Stromal cell of bone marrow (primary cell): ENCODE measurements at places on chromosomes 16 and 17.

- DNase-seq: no peak
Observed at GRCh38 chr16:83345846-83346640, 461.7 kb upstream of the HSBP1 start.

DNA sequence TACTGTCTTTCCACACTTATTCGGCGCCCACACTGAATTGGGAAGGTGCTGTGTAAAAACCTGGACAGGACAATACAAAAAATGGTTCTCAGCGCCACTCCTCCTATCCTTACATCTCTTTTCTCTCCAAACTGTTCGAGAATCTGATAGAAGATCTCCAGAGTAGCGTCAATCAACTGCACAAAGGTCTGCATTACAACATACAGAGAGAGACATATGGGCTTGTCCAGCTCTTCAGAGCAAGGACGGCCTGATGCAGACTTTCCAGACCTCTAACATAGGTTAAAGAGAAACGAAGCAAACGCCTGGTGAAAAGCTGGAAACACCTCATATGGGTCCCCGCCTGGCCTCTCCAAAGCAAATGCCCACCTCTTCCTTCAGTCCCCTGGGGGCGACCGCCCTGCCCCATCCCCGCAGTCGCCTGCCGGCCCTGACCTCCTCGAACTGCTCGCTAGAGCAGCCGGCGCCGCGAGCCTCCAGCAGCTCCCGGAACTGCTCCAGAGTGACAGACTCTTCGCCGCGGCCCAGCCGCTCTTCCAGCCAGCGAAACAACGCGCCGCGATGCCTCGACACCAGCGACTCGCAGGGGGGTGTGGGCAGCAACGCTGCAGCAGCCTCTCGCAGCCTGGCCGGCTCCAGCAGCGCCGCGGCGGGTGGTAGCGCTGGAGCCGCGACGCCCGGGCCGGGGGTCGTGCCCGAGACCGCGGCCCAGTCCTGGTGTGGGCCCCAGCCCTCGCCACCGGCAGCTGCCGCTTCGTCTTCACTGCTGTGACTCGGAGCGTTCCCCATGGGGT, 526 bp downstream of the ZZEF1 start:
- no peak for DNase-seq

DNA sequence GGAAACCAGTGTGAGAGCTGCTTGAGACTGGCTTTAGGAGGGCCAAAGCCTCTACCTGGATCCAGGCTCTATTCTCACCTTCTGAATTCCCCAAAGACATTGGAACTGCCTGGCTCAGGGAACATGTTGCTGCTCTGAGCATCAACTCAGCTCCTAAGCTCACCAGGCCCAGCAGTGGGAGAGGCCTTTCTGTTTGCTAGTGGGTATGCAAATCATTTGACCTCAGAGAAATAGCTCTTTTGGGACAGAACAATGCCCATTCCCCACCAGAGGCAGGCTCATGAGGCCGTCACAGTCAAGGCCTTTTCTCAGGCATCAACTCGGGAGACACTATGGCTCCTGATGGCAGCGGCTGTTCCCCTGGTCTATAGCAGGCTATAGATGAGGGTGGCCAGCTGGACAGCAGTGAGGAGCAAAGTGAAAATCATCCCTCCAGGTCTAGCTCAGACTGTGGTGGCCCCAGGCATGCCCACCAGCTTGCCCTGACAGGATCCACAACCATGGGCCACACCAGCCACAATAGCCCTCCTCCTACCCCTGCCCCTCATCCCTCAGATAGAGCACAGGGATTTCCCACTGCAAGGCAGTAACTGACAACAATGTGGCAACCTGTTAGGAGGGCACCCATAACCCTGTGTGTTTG, 30.4 kb upstream of the GFOD2 start:
- no peak for DNase-seq

DNA sequence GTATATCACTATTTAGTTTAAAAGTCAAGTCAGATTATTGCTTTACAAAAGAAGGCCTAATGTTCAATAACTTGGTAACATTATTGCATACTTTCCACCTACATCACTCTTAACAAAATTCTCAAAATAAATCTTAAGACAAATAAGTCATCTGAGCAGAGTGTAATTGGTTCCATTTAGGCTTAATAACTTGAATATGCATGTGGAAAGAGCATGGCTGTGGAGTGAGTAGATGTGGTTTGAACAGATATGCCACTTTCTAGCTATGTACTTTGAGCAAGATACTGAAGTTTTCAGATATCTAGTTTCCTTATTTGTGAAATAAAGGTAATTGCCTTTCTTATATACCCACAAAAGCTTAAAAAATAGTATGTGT, 6.7 kb upstream of the EVI2A start:
- DNase-seq: peak; percentile 49

DNA sequence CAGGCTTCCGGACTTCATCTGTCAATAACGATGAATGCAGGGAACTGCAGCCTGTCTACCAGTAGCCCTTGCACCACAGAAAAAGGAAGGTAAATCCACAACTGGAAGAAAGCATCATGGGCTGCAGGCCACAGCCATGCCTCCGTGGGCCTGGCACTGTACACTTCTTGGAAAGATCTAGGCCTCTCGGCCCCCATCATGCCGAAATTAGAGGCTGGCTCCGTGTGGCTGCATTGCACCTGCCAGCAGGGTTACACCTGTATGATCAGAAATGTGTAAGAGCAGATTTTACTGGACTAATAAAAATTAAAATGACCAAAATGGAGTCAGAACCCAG, 52.2 kb downstream of the SDK2 start:
- DNase-seq: no peak

GRCh38 chr17:69714669-69715068, 300.2 kb downstream of the MAP2K6 start:
- DNase-seq: no peak

GRCh38 chr17:44348234-44348987, 3.3 kb downstream of the GRN start:
- DNase-seq: no peak

GRCh38 chr16:9665851-9666271, 516.4 kb downstream of the GRIN2A start:
- DNase-seq: no peak

DNA sequence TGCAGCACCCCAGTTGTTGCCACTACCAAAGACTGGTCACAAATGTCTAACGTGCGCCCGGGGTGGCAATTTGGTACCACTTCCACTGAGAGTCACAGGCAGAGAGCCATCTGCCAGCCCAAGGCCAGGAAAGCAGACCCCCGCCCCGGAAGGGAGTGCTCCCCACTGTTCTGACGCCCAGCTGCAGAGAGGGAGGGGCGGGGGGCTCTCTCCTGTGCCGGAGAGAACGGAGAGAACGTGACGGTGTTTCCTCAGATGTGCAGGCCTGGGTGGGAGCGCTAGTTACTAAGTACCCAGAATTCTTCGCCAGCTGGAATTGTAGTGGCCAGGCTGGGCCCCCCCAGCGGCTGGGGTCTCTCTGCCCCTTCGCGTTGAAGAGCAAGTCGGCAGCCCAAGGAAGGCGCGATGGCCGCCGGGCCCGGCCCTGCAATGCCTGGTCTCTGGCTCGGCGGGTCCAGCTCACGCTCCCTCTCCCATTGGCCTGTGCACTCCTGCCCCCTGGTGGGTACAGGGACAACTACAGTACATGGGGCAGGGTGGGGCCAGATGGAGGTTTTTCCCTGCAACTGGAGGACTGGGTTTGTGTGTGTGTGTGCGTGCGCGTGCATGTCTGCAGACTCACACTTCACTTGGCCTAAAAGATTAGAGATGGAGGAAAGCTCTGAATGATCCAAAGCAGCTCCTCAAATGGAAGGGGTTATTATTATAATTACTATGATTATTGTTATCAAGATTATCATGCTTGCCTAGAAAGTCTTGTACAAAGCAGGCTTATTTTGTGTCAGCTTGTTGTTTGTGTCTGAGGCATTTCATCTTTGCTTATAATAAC, 107.1 kb downstream of the AMFR start:
- DNase-seq: peak; percentile 52

DNA sequence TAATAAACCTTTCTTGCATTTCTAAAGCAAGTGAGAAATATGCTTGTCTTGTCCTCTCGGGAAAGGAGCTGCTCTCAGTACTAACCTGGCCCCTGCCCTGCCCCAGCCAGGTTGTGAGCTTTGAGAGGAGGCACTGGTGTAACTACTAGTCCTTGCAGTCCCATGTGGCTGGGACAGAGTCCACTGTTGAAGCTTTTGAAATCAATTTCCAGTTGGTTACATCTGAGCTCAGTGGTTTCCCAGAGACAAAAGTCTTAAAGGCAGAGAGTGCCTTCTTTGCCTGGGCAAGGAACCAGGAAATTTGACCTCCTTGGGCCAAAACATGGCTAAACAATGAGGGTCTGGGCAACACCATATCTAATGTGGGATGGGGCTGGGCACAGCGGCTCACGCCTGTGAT, 48.7 kb downstream of the GSG1L start:
- no peak for DNase-seq

GRCh38 chr16:16041196-16041892, 91.9 kb downstream of the ABCC1 start:
- no peak for DNase-seq

DNA sequence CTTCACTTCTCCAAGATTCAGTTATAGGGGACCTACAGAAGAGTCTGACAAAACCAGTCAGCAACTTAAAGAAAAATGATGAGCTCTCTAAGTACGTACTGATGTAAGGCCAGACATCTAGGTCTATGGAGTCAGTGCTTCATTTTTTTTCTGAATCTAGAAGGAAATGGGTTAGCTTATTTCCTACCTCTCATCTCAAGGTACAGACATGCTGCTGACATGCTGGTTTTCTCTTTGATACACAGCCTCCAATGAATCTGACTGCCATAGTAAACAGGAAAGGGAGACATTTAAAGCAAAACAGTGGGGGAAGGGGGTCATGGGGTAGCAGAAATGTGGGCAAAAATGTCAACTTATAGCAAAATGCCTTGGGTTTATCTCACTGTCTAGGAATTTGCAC, 16.4 kb downstream of the CDR2 start:
- no peak for DNase-seq

DNA sequence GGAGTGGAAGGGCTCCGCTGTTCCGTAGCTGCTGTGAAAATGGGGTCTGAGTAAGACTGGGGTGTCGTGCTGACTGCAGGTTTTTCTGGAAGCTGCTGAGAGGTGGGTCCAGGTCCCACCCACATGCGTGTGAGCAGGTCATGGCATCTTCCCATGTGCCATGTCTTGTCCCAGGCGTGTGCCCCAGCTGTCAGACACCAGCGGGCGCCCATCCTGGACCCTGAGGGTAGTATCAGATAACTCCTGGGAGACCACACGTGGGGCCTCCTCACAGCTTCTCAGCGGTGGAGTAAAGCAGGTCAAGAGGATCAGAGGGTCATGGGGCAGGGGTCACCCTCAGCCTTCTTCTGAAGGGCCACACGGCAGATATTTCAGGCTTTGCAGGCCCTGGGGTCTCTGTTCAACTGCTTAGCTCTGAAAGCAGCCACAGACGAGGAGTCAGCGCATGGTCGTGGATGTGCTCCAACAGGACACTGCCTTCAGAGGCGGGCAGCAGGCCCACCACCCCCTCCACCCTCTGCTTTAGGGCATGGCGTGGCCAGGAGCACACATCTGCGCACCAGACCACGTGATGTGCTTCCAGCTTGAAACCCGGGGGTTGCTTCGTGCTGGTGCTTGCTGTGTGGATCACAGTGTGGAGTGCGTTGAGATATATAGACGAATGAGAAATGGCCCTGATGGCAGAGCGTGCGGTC, 68.7 kb downstream of the BANP start:
- no peak for DNase-seq

GRCh38 chr16:13070268-13070667, 168.9 kb downstream of the SHISA9 start:
- no peak for DNase-seq

- no peak for DNase-seq
Observed at GRCh38 chr17:77256710-77257109, 115.9 kb downstream of the SEC14L1 start.

DNA sequence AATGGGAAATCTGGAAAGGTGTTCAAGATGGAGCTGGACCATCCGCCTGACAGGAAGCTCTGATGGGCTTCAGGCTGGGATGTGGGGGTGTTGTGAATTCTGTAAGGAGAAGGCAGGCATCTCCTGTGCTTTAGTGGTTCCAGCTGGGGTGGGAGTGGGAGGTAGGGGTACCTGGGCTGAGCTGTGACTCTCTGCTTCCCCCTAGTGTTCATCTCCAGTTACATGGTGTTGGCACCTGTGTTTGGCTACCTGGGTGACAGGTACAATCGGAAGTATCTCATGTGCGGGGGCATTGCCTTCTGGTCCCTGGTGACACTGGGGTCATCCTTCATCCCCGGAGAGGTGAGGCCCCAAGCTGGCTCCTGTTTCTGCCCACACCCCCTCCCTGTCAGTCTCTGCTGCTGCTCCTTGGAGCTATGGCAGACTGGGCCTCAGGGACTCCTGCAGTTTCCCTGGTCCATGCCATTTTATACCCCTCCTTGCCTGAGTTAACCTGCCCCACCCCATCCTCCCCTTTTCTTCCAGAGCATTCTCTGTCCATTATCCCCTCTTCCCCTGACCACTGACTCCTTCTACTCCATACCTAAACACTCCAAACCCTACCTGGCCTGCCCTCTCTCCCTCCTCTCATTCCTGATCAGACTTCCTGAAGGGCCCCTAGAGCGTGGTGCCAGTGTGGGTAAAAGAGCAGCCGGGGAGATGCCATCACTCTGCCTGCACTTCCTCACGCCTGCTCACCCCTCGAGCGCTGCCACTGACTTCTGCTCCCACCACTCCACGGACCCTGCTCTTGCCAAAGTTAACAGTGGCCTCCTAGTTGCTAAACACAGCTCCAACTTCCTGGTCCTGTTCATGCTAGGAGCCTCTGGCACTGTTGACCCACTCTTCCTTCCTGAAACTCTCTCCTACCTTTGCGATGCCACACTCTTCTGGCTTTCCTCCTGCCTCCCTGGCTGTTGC, 3.4 kb downstream of the SPNS1 start:
- DNase-seq: no peak

DNA sequence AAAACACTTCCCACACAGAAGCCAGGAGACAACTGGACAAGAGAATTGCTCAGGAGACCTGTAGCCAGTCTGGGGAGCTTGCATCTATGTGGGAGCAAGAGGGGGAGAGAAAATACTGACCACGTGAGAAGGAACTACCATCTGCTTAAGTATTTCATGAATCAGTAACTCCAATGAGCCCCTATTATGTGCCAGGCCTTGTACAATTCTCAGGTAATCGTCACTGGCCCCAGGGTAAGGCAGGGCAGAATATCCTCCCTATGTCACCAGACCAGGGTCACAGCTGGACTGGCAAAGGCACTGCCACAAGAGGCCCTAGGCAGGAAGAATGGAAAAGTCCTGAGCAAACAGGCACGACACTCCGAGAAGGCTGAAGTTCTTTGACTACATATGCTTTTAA, 25.9 kb downstream of the USP7 start:
- no peak for DNase-seq

DNA sequence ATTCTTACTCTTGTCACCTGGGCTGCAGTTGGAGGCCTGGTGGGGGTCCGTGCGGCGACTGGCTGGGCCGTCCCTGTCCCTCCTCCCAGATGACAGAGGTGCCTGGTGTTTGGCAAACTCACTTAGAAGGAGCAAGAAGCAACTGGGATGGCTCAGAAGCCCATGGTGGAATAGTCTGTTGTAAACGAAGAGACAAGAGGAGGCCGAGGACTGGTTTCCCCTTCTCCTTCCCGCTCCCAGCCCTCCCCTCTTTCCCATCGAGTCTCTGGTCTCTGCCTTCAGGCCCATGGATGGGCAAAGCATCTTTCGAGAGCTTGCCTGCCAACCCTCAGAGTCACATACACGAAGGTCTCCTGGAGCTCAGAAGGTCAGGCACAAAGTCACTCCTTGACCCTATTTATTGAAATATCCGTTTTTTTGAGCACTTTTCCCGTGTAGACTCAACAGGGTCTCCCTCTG, 364.4 kb downstream of the SEC14L1 start:
- no peak for DNase-seq

- no peak for DNase-seq
Observed at GRCh38 chr16:10016752-10017151, 165.5 kb downstream of the GRIN2A start.

- DNase-seq: peak; percentile 34
Observed at GRCh38 chr16:75116081-75116910, at the start of gene LDHD. LDHD (minus strand) TSS chr16:75116780; CDS start chr16:75116720, 60 bp downstream.
